Esophagus squamous epithelium (tissue), 5 donors: ENCODE measurements at places on chromosomes 2 and 18. TPM values are rescaled to one million over a fixed set of nuclear protein-coding genes. Genes with fewer than 3 reads are reported as not detected.

DNA sequence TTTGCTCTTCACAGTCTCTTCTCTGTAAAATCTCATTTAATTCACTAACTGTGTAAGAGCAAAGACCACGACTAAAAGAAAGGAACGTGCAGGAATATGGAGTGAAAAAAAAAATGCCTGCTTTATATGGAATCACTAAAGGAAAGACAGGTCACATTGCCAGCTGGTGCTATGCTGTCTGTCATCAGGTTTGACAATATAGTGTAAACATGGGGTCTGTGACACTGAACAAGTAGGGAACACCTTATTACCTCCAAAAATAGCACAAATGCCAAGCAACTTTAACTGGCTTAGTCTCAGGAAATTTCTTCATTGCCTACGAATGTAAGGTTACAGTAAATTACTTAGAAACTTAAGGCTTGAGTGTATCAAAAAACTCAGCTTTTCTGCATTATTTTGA lies 364.5 kb upstream of the LINC00305 start:
- DNase-seq, result no peak

DNA sequence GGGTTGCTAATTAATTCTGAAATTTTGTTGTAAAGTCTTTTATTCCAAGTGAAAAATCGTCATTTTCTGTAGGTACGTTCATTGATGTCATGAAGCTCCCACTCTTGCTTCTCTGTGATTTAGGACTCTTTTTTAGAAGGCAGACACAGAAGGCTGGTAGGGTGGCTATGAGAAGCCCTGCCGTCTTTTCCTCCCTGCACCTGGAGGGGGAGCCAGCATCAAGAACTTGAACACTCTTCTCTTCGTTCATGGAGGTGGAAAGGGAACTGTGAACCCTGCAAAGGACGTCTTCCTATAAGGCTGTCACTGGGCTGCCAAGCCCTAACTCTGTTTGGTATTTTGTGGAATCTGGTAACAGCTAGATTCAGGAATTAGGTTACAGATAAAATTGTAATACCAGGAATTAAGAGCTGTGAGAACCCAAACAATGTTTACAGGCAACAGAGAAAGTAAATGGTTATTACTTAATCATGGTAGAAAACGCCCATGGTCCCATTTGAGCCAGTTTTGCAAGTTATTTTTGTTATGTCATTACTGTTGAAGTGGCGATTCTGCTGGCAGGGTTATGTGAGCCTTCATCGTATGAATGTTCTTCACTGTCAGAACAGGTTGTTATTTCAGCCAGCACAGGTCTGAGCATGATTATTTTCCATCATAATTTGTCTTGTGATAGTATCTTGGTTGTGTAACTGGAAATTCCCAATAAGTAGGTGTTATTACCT lies 112.2 kb downstream of the OSBPL6 start:
- no peak for DNase-seq

GRCh38 chr18:62066102-62066818 lies 120.6 kb downstream of the PIGN start:
- no peak for DNase-seq

DNA sequence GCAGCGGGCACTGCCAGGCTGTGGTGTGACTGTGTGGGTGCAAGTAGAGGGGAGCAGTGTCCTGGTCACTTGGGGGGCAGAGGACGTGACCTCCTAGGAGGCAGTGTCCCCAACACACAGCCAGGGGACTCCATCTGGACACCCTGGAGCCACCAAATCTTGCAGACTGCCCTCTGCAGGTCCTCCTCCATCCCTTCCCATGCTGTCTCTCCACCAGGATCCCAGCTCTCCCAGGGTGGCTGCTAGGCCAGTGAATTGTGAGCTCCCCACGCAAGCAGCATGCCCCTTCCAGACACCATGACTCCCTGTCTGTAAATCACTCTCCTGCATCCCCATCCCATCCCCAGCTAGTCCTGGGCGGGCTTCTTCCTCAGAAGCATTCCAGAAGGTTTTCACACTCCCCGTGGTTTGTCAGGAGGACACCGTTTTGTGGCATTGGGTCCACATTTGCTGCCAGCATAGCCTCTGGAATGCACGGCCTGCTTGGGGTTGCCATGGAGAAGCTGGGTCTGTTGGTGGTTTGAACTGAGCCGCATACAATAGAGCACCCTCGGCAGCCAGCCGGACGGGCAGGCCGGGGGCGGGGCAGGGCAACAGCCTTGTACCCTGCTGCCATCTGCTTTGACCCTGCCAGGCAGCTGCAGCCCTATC lies 210.7 kb downstream of the KLHL29 start:
- no peak for DNase-seq

DNA sequence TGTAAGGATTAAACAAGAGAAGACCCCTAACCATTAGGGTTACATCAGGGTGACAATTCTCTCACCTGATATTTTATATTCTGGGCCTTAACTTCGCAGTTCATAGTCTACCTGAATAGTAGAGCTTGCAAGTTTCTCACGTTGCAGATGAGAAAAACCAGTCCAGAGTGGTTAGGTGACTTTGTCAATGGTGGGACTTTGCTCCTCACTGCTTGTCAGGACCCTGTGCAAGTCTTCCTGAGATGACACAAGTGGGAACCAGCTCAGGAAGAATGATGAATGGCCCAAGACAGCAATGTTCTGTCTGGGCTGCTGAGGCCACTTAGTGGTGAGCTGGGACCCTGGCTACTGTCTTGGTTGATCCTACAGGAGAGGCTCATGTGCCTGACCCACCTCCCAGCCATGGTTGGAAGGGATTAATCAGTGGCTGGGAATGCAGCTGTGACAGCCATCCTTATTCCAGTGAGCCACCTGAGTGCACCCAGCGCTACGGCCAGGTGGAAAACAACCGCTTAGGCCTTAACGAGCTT lies 16.9 kb downstream of the LGALSL start:
- DNase-seq, result no peak

DNA sequence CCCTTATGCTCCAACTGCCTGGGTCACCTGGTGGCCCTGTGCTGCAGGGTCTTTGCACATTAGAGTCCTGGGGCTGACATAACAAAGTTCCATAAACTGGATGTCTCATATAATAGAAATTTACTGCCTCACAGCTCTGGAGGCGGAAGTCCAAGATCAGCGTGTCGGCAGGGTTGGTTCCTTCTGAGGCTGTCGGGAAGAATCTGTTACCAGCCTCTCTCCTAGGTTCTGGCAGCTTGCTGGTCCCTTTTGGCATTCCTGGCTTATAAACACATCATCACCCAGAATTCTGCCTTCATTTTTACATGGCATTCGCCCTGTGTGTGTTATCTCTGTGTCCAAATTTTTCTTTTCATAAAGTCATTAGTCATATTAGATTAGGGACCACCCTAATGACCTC lies 170.5 kb downstream of the NDUFA10 start:
- DNase-seq, result no peak

DNA sequence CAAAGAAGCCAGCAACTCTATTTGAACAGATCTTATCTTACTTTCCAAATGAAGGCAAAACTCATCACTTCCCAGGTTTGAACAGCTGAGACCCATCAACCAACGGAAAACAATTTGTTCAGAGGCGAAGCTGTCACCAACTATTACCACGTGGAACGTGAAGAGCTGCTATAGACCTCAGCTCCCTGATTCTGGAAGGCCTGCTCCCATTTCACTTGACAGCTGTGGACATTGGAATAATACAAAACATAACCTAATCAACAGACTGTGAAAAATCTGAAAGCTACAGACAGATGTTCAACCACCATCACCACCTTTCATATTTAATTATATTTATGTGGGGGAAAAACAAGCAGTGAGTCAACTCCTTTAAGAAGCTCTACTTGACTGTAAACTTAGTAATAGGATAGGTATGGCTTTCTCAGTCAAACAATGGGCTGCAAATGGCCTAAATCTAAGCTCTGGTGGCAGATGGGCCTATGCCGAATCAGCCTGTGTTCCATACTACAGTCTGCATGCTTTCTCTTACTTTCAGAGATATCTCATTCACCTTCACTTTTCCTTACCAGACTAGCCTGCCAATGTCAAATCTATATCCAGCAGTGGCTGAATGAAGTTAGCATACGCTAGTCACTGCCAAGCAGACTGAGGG lies 896.4 kb downstream of the TDRD15 start:
- DNase-seq, result no peak

- DNase-seq, result no peak
Observed at GRCh38 chr18:44229693-44230108, 451.0 kb upstream of the SETBP1 start.

GRCh38 chr2:84038866-84039265 lies 420.2 kb downstream of the SUCLG1 start:
- no peak for DNase-seq

GRCh38 chr2:190500054-190500502 lies 34.4 kb downstream of the NEMP2 start:
- no peak for DNase-seq

DNA sequence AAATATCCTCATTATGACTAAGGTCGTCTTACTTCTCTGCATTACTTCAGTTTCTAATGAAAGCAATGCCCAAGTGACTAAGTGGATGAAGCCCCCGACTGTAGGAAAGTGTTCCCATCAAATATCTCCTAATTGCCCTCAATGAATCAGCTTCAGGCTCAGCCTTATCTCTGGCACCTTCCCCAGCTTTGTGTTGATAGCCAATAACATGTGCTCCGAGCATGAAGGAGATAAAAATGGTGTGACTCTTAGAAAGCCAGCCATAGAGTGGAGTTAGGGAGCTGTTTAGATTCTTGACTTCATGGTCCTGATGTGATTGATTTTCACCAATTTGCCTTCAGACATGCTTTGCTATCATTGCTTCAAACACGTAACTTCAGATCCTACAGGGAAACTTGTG lies 339.2 kb upstream of the NRP2 start:
- DNase-seq, result no peak

- no peak for DNase-seq
Observed at GRCh38 chr2:217147818-217148217, 288.0 kb upstream of the TNP1 start.

DNA sequence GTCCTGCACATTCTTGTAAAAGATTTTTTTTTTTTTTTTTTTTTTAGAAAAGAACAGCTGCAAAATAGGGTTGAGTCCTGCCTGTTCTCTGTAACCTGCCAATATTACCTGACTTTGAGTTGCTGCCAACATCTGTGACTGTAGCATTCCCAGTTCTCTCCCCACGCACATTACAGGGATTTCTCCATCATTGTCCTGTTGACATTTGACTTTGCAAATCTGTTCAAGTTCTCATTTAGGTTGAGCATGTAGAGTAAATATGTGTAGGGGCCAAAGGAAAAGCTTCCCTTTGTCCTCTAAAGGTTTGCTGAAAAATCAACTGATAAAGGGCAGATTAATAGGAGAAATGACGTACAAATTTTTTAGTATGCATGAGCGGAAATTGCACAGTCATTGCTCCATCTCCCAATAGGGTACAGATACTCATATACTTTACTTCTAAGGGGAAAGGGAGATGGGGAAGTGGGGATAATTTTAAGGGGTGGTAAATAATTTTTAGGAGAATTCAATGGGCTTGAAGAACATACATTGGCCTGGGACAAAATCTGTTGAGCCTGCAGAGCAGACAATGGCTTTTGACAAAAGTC lies 385.5 kb downstream of the PIK3C3 start:
- DNase-seq, result no peak

DNA sequence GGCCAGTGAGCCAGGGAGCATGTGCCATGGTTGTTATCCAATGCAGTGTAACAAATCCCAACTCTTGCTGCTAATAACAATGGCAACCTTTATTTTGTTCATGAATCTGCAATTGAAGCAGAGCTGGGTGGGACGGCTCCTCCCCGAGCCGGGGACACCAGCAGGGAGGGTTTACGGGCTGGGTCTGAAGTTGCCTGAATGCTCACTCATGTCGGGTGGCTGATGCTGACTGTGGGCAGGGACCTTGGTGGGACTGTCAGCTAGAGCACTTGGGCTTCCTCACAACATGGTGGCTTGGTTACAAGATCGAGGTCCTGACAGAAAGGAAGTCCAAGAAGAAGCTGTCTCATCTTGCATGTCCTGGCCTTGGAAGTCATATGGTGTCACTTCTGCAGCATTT lies 264.5 kb downstream of the NDUFA10 start:
- DNase-seq, result no peak

DNA sequence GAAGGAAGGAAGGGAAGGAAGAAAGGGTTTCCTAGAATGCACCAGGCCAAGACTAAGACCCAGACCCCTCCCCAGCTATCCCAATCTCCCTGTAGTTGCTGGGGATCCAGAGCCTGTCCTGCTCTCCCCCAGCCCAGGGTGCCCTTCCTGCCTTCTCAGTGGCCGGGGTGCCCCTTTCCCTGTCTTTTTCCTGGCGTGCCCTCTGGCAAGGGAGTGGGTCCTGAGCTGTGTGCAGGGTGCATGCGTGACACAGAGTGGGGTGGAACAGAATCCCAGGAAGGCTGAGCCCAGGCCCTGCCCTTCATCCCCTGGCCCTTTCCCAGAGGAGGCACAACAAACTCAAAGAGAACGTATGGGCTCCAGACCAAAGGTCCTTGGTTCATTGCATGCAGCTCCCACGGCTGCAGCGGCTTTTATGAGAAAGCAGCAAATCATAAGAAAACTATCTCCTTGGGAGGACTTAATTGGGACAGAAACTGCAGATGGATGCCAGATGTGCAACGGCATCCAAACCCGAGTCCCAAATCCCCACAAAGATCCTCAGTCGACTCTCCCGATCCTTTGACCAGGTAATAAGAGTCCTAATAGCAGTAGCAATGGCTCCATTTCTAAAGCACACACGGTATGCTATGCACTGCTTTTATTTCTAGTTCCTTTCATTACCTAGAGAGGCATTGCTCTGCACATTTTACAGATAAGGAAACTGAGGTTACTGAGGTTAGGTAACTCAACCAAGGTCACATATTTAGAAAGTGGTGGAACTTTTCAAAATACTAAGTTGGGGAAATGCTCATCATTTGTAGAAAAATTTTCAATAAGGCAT lies 12.7 kb upstream of the ARID5A start:
- DNase-seq, result no peak

Gene MOCOS
- total RNA-seq, result 5.3 TPM

Gene GPC1
- 91.9 TPM for total RNA-seq

Gene ASAP2
- total RNA-seq, result 3.3 TPM

Gene NXPH2
- not detected for total RNA-seq

Gene SLC23A3
- total RNA-seq, result 1.7 TPM

Gene CCDC85A
- total RNA-seq, result 0.61 TPM

Gene ATG16L1
- total RNA-seq, result 12.3 TPM
